A549 treated with Hydrocortisone at 1 μM for 4 hours (cell line): ENCODE measurements at places on chromosomes 2 and 18. TPM values are rescaled to one million over a fixed set of nuclear protein-coding genes. Genes with fewer than 3 reads are reported as not detected.

CXCR1 gene
- total RNA-seq = not detected in 5 replicates

SIX3 gene
- 1.9 to 2.9 TPM (median 2.8 TPM) in 5 replicates for total RNA-seq

AP1S3 gene
- total RNA-seq = 23.7 to 54.3 TPM (median 31.0 TPM) in 5 replicates

BBS5 gene
- total RNA-seq = 4.9 to 5.8 TPM (median 5.4 TPM) in 5 replicates

C2orf15 gene
- 0.45 to 0.66 TPM (median 0.48 TPM) in 5 replicates for total RNA-seq

FOXI3 gene
- total RNA-seq = 0.05 to 0.09 TPM (median 0.05 TPM) in 4 of 5 replicates, not detected in the other

PAX3 gene
- total RNA-seq = not detected in 5 replicates

OSR1 gene
- 8.0 to 11.8 TPM (median 8.2 TPM) in 5 replicates for total RNA-seq

MAL gene
- total RNA-seq = 0.15 to 0.23 TPM (median 0.20 TPM) in 5 replicates
